ENCODE measurements at places on chromosomes 1 and 21. TPM values are rescaled to one million over a fixed set of nuclear protein-coding genes. Genes with fewer than 3 reads are reported as not detected.

The JAM2 gene
- total RNA-seq, result 0.33 TPM

The CDC42BPA gene
- 1.2 TPM for total RNA-seq

The MYOG gene
- not detected for total RNA-seq

- no peaks in the 10 kb centered on the region for H3K36me3 ChIP-seq
- H3K27me3 ChIP-seq, result no peaks in the 10 kb centered on the region
- no peak overlapping the region for H3K4me3 ChIP-seq
- H3K27ac ChIP-seq, result no peak overlapping the region
- H3K4me1 ChIP-seq, result no peaks in the 10 kb centered on the region
Observed at GRCh38 chr1:58200437-58200836, 346.1 kb downstream of the OMA1 start.

DNA sequence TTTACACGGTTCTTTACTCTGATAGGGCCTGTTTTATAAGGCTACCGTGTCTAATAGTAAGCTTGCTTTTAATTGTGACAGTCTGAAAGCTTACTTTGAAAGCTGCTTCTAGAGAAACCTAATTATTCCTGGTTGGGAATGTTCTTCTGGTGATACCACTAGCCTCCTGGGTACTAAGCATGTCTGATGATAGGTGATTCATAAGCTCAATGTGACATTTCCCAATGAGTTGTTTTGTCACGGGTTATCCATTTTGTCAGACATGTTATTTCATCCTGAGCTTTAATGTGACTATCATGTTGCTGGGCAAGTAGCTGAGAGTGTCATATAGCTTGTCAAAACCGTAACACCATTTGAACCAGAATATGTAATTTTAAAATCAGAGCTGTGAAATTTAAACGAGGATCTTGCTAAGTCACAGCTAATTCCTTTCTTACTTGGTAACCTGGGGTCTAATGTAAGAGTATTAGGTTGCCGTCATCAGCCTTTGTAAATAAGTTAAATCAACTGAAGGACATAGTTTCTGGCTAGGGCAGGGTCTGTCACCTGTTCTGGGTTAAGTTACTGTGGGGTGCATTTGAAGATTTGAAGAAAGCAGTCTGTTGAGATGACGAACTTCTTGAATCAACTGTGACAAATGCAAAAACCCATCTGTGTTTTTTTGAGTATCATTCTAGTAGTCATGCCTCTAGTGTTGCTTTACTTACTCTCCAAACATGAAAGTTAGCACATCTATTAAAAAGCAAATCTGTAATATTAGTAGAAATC is 529.2 kb downstream of the USP25 start:
- no peak overlapping the region for H3K4me3 ChIP-seq
- no peaks in the 10 kb centered on the region for H3K36me3 ChIP-seq
- H3K27ac ChIP-seq, result no peak overlapping the region
- H3K4me1 ChIP-seq, result no peaks in the 10 kb centered on the region
- no peak for DNase-seq
- no peaks in the 10 kb centered on the region for H3K27me3 ChIP-seq

Data from activated CD4-positive, alpha-beta T cell treated with anti-CD3 and anti-CD28 coated beads, Interleukin-2, amount 10 ng/mL, durations not matched to agents 24 days and 14 days (primary cell).